ENCODE measurements at places on chromosomes 12 and 14.

DNA sequence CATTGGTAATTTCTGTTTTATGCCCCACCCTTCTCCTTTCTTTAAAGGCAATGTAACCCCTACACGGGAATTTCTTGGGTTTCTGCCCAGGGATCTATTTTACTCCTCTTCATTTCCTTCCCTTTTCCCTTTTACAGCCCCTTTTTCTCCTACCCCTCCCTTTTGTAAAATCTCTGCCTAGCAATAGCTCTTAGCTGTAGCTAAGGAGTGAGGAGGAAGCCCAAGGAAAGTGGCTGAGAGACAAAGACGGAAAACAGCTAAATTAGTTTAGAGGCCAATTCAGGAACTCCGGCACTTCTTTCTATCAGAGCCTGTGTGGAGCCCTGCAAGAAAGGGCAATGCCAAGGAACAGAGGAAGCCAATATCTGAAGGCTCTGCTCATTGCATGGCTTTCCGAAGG, 40.3 kb downstream of the SOCS2 start:
- peak; percentile 61 for DNase-seq

DNA sequence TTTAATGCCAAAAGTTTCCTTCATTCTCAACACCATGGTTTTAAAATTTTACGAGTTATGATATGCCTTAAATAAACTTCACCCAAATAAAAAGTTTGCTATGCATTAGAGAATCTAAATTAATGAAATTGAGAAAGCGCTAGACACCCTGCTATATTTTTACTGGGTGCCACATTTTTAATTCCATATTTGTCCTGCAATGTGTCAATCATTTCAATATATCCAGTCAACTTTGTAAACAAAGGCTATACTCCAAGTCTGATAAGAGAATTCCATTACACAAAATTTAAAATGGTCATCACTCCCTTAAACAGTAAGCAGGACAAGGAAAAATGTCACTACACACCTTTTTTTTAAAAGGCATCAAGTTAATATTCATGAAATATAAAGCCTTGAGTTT, 1.9 kb downstream of the PPP1R12A start:
- no peak for DNase-seq

DNA sequence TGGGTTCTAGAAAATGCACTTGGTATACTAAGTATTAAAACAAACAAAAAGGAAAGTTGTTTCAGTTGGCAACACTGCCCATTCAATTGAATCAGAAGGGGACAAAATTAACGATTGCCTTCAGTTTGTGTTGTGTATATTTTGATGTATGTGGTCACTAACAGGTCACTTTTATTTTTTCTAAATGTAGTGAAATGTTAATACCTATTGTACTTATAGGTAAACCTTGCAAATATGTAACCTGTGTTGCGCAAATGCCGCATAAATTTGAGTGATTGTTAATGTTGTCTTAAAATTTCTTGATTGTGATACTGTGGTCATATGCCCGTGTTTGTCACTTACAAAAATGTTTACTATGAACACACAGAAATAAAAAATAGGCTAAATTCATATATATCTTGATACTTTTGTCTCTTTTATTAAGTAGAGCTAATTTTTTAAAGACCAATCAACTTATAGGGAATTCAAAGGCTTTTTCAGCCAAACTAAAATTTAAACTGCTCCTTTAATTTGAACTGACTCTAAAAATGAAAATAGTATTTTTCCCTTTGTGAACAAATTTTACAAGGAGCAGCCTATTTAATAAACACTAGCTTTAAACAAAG, 2.8 kb downstream of the FOXG1 start:
- DNase-seq: no peak

DNA sequence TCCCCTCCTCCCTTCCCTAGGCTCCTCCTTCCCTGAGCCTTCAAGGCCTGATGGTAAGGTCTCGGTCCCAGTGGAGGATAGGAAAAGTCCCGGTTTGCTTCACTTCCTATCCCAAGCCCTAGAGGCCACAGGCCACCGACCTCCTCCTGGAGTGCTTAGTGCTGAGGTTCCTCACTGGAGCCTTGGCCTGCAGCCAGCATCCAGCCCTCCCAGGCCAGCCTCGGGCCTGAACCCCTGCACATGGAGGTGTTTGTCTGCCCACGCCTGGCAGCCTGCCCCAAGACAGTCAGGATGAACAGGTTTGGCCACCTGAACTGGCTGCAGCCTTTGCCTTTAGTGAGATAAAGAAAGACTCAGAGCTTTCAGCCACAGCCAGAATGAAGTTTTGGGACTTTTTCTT, 15.8 kb upstream of the KRT7 start:
- DNase-seq: no peak

DNA sequence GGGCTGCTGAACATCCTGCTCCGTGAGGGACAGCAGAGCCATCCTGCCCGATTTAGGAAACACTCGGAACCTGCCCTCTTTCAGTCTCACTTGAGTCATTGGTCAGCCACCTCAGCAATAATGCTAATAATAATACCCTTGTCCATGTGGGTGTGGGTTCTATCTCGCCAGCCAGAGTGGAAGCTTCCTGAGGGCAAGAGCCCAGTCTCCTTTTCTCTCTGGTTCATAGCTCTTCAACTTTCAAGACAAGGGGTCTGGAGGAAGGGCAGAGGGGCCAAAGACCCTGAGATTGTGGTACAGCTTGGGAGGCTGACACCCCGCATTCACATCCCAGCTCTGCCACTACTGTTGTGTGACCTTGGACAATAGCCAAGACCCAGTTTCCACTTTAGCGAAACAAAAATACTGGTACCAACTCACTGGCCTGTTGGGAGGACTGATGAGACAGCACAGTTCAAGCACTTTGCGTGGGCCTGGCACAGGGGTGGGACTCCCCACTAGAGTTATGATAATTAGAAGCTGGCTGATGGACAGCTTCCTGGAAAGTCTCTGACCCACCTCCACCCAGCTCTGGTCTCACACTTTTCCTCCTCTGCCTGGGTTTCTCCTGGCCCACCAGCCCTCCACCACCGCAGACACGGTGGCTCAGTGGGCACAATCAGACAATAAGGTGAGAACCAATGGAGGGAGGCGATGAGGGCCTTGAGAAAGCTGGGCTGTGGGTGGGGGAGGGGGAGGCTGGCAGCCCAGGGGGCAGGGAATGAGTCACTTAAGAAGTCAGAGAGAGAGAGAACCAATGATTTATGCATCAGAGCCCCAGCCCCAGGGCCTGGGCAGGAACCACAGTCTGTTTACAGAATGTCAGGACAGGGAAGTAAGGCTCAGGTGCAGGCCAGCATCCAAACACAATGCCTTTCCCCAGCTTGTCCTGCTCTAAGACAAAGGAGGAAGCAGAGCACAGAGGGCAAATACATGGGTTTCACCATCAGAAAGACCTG, 9.6 kb downstream of the FAIM2 start:
- DNase-seq: no peak

- no peak for DNase-seq
These were observed 7.6 kb downstream of the DMAC2L start for GRCh38 chr14:50319721-50320120.

GRCh38 chr12:132631666-132632065, 13.1 kb downstream of the P2RX2 start:
- no peak for DNase-seq

GRCh38 chr12:122839907-122840554, 4.8 kb downstream of the HIP1R start:
- DNase-seq: no peak

DNA sequence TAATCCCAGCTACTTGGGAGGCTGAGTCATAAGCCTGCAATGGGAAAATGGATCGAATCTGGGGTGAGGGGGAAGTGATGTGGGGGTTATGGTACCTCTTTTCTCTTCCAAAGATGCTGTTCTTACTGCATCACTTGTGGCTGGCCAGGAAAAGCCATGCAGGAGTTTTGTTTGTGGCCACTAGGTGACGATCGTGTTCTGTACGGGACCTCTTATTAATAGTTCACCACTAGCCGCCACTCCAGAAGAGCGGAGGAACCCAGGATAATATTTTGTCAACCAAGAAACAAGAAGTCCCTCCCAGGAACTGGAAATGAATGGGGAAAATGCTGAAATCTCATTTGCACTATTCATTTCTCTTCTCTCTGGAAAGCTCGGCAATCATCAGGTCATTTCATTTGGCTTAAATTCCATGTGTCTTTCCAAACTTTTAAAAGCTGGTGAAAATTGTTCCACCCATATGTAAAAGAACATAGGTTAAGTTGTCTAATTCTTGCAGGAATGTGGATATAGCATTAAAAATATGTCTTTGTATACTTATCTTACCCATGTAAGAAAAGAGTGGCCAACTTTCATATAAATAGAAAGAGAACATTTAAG, 8.9 kb downstream of the GPR65 start:
- peak; percentile 82 for DNase-seq

DNA sequence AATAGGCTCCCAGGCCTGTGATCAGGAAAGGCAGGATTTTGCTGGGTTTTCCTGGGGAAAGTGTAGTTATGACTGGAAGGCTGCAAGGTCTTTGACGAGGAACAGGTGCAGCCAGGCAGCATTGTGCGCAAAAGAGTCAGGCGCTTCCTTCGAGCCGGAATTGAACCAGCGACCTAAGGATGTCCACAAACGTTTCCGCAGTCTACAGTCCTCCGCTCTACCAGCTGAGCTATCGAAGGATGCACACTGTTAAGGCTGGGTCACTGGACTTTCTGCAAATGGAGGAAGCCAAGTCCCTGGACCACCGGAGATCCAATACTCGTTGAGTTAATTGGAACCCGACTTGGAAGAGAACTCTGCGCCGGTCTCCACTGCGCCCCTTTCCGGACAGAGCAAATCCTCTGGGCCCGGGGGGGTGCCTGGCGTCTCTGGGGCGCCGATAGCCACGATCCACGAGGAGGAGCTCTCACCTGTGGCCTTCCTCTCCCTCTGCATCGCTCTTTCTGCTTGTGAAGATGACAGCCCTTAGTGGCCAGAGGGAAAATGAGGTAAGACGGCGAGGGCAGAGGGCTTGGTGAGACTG, 18.4 kb upstream of the OR6S1 start:
- DNase-seq: no peak

DNA sequence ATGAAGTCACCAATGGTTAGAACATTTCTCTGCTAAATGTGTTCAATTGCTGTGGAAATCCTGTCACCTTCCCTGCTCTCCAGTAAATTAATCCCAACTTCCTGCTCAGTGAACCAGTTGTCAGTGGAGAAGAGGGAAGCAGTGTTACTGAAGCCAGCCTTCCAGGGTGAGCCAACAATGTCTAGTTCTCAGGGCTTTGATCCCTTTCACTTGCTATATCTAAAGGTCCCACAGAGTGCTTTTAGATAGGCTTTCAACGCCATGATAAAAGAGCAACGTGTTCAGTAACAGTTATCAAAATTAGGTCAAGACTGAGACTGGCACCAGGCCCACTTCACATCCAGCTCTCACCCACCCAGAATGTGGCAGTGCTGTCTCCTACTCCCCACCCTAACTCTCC, 139.7 kb downstream of the KCNH5 start:
- DNase-seq: no peak

GRCh38 chr12:6570264-6570887, 2.3 kb upstream of the NOP2 start:
- DNase-seq: no peak

GRCh38 chr12:122934722-122935121, 31.5 kb downstream of the ABCB9 start:
- DNase-seq: no peak

- DNase-seq: no peak
These were observed 6.2 kb upstream of the ATP6V0A2 start for GRCh38 chr12:123705935-123706334.

DNA sequence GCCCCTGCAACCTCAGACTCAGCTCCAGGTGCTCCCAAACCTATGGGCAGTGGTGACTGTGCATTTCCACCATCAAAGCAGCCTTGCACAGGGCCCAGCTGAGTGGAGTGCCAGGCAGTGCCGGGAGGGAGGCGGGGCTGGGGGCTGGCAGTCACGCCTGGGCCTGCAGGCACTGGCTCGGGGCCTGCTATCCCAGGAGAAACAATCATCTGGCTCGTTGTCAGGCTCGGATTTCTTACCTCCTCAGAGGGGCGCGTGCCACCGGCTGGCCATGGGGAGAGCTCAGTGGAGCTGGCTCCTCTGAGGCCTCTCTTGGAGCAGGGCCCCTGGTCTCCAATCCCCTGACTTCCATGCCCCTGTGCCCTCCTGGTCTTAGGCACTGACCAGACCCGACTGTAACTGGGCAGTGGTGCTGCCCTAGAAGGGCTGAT, 20.2 kb upstream of the PPP1R13B start:
- DNase-seq: peak; percentile 32

DNA sequence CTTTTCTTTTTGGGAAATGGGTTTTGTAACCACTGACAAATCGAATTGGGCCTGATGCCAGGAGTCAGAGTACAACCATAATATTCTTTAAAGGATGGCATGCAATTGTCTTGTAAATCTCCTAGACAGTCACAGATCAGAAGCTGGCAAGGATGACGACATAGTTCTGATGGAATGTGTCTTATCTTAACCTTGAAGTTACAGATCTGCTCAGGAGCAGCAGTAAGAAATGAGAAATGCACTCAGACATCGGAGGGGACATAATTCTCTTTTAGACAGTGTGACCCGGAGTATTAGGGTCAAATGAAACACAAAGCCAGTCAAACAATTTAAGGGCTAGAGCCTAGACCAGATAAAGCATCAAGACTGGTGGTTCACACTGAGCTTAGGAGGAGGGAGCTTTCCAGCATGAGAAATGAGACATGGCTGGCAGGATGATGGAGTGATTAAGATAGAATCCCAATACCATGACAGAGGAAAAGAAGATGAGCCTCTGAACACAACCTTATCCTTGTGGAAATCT, 17.5 kb downstream of the CBX5 start:
- DNase-seq: no peak

DNA sequence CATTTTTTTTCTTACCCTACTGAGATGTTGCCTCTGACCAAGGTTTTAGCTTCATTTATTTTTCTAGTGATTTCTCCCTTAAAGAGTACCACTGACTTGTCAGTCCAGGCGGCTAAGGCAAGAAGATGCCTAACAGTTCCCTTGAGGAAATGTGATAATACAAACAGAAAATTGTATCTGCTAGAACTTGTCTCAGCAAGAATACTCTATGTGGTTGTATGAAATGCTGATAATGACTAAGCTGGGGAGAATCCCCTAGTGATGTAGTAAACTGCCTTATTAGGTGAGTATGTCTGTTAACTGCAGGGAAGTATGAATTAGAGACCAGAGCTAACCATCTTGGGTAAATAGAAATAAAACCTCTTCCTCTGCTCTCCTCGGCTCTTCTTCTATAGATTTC, 6.7 kb downstream of the C12orf54 start:
- no peak for DNase-seq

Data from pons (tissue), 1 donor.